ENCODE measurements at places on chromosomes 1 and 21. TPM values are rescaled to one million over a fixed set of nuclear protein-coding genes. Genes with fewer than 3 reads are reported as not detected.

DNA sequence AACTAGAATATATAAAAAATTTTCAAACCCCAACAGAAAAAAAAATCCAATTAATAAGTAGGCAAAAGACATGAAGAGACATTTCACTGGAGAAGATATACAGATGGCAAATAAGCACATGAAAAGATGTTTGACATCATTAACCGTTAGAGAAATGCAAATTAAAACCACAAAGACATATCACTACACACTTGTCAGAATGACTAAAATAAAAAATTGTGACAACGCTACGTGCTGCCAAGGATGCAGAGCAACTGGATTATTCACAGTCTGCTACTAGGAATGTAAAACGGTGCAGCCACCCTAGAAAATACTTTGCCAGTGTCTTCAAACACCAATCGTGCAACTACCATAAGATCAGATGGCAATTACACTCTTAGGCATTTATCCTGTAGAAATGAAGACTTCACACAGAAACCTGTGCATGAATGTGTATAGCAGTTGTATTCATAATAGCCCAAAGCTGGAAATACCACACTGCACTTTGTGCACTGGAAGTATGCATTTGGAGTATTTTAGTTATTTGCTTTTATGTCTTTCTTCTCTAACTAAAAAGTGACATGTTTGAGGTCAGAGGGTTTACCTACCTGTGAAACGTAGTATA lies 75.3 kb upstream of the PALMD start:
- no peak for DNase-seq

DNA sequence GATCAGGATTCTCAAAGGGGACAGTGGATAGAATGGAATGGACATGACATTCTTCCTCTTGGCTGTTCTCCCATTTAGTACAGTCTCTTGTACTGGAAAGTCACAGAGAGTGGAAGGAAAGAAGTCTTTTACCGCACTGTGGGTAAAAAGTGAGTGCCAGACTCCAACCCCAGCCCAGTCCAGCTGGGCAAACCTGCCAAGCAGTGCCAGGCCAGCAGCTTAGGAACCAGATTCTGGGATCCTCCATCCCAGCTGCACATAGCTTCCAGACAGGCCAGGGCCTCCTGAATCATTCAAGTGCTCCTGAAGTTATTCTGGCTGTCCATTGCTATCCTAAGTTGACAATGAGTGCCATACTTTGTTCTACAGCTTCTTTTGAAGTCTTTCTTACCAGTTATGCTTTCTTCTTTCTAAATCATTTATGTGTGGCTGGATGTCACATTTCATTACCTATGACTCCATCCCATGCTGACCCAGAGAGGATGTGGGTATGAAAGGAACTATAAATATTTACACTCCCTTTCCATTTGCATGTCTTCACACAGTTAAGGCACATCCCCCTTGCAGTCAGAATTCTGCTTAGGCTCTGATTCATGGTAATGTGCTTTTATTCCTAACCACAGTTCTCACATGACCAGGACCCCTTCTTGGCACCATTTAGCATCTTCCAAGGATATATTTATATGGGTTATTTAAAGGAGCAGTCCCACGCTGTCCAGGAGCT lies 88.9 kb downstream of the AK5 start:
- DNase-seq = peak; percentile 67

DNA sequence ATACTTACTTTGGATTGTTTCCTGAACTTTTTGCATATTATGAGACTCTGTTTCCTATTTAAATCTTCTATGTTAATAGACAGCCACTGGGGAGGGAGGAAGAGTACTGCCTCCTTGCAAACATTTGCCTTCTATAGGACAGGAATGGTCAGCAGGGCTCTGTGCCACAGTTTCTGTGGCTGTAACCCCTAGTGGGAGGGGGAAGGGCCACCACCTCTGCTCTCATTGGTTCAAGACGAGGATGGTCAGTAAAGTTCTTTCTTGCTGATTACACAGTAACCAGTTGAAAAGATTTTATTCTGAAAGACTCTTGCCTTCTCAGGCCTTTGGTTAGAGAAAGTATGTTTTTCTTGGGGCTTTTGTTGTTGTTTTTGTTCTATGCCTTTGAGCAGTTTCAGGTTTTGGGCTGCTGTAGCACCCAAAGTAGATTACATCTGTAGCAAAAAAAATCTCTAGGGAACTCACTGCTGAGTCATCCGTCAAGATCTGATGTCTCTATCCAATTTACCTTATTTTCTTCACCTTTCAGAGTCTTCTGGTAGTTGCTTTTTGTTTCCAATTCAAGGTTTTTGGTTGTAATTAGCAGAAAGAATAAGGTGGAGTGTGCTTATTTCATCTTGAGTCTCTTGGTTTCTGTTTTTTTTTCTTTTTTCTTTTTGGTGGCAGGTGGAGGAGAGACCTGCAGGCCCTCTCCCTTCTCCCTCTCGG lies 23.1 kb downstream of the SLC35A3 start:
- no peak for DNase-seq

- no peak for DNase-seq
These were observed 188.9 kb downstream of the RRAGC start for GRCh38 chr1:38670544-38671122.

DNA sequence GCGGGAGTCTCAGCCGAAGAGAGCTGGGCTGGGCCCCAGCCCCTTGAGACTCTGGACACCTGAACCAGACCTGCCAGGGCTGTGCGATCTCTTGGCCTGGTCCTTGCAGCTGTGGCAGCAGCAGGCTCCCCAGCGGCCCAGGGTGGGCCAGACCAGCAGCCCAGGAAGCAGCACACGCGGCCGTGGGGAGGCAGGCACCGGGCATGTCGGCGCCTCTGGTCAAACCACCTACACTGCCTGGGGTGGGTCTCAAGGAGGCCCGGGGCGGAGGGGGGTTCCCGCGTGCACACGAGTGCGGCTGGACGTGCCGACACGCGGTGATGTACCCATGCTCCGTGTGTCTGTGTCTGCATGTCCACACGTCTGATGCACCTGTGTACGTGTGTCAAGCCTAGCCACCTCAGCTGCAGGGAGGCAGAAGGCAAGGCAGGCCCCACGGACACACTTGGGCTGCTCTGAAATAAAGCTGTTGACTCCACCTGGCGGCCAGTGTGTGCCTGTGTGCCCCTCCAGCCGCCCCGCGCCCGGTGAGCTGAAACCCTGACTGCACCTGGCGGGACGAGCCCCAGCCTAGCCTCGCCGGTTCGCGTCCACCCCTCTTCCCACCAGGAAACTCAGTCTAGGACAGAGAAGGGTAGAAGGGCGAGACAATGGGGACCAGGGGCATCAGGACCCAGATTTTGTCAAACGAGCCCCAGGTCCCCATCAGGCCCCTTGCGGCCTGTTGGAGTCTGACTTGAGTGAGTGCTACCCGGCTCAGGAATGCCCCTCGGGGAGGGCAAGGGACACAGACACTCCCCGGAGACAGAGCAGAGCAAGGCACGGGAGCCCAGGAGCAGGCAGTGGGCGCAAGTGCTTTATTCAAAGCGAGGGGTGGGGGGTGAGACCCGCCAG lies 11.6 kb downstream of the SCNN1D start:
- DNase-seq = no peak

GRCh38 chr1:162633081-162633762 lies 958 bp downstream of the DDR2 start:
- no peak for DNase-seq

DNA sequence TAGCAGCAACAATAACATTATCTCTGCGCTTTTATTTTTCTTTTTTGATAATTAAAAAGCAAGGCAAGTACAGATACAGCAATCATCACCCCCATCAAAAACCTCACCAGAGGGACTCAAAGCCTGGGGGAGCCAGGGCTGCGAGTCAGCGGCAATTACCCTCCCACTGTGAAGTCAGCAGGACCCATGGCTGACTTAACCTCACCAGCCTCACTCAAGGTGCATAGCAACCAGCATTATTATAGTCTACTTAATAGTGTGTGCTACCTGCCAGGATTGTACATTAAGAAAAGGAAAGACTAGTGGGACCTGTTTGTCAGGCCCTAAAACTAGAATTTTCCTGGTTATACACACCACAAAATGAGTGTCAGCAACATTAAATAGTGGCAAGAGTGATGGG lies 28.9 kb upstream of the SERBP1 start:
- no peak for DNase-seq

- DNase-seq = no peak
These were observed 9.6 kb upstream of the KCNE1 start for GRCh38 chr21:34521561-34521960.

DNA sequence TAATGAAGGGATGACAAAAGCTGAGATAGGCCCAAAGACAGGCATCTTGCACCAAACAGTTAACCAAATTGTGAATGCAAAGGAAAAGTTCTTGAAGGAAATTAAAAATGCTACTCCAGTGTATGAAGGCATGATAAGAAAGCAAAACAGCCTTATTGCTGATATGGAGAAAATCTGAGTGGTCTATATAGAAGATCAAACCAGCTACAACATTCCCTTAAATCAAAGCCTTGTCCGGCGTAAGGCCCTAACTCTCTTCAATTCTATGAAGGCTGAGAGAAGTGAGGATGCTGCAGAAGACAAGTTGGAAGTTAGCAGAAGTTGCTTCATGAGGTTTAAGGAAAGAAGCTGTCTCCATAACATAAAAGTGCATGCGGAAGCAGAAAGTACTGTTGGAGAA lies 4.3 kb upstream of the ANGEL2 start:
- DNase-seq = no peak

GRCh38 chr1:24186993-24187790 lies at the start of gene IFNLR1:
Gene IFNLR1 (minus strand): TSS chr1:24187289. CDS start chr1:24187248, 41 bp downstream.
- no peak for DNase-seq

- DNase-seq = no peak
These were observed 1.5 kb downstream of the TTC34 start for GRCh38 chr1:2799811-2800663.

The ACTL8 gene
- total RNA-seq = not detected

The BARHL2 gene
- not detected for total RNA-seq

The CDA gene
- total RNA-seq = 0.62 TPM

The MEGF6 gene
- total RNA-seq = 32.6 TPM

The RHBG gene
- 0.28 TPM for total RNA-seq
